ENCODE measurements at places on chromosomes 7 and 10. TPM values are rescaled to one million over a fixed set of nuclear protein-coding genes. Genes with fewer than 3 reads are reported as not detected.

GRCh38 chr7:131623154-131623553 lies 66.7 kb upstream of the PODXL start:
- no peaks in the 10 kb centered on the region for H3K36me3 ChIP-seq
- H3K27ac ChIP-seq, result no peak overlapping the region
- no peak for DNase-seq
- H3K4me1 ChIP-seq, result peaks cover 30% of the 10 kb centered on the region
- H3K4me3 ChIP-seq, result no peak overlapping the region

DNA sequence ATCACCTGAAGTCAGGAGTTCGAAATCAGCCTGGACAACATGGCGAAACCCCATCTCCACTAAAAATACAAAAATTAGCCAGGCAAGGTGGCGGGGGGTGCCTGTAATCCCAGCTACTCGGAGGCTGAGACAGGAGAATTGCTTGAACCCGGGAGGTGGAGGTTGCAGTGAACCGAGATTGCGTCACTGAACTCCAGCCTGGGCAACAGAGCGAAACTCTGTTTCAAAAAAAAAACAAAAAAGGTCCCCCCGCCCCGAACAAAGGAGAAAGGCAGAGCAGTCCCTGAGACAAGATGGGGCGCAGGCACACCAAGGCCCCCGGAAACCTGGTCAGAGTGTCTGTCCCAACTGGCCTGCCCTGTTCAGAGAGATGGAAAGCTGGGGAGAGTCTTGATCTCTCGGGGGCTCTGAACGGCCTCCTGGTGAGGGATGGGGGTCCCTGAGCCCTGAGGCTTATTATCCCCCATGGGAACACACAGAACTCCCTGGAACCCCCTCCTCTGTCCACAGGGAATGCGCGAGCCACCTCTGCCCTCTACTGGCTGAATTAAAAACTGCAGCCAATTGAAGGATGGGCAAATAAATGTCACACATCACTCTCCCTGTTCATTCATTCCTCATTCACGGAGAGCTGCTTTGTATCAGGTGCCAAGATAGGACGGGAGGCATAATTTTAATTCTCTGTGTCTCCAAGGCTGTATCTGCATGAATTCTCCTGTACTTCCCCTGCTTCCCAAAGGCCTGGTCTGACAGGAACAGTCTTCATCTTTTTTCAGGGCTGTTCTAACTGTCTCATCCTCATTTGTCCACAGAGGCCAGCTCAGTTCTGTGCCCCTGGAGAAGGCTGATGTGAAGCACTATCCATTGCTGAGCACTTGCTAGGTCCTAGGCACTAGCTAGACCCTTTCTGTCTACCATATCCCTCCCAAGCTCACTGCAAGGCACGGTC lies 28.9 kb downstream of the MAT1A start:
- no peak for DNase-seq
- no peaks in the 10 kb centered on the region for H3K4me1 ChIP-seq
- H3K27me3 ChIP-seq, result no peaks in the 10 kb centered on the region
- H3K36me3 ChIP-seq, result no peaks in the 10 kb centered on the region
- H3K4me3 ChIP-seq, result no peak overlapping the region

GRCh38 chr10:60446851-60447250 lies 57.2 kb upstream of the ANK3 start:
- no peaks in the 10 kb centered on the region for H3K36me3 ChIP-seq
- peaks cover 15% of the 10 kb centered on the region for H3K4me1 ChIP-seq
- H3K27me3 ChIP-seq, result no peaks in the 10 kb centered on the region
- H3K27ac ChIP-seq, result peak overlapping the region; percentile 42
- no peak overlapping the region for H3K4me3 ChIP-seq
- DNase-seq, result no peak

- H3K27ac ChIP-seq, result peak overlapping the region; percentile 5
- no peak for DNase-seq
These were observed 40.5 kb downstream of the COBL start for GRCh38 chr7:51276091-51276605.

GRCh38 chr7:74134117-74134620 lies 40.0 kb upstream of the EIF4H start:
- H3K36me3 ChIP-seq, result no peaks in the 10 kb centered on the region
- H3K27ac ChIP-seq, result no peak overlapping the region
- H3K4me1 ChIP-seq, result no peaks in the 10 kb centered on the region
- no peak for DNase-seq
- H3K27me3 ChIP-seq, result no peaks in the 10 kb centered on the region

The OR2A7 gene
- 6.2 TPM for total RNA-seq

- no peak overlapping the region for H3K27ac ChIP-seq
- no peaks in the 10 kb centered on the region for H3K27me3 ChIP-seq
- H3K4me3 ChIP-seq, result no peak overlapping the region
- no peaks in the 10 kb centered on the region for H3K36me3 ChIP-seq
These were observed 22.5 kb downstream of the LRRN3 start for GRCh38 chr7:111113263-111114017.

The POLL gene
- 17.7 TPM for total RNA-seq

DNA sequence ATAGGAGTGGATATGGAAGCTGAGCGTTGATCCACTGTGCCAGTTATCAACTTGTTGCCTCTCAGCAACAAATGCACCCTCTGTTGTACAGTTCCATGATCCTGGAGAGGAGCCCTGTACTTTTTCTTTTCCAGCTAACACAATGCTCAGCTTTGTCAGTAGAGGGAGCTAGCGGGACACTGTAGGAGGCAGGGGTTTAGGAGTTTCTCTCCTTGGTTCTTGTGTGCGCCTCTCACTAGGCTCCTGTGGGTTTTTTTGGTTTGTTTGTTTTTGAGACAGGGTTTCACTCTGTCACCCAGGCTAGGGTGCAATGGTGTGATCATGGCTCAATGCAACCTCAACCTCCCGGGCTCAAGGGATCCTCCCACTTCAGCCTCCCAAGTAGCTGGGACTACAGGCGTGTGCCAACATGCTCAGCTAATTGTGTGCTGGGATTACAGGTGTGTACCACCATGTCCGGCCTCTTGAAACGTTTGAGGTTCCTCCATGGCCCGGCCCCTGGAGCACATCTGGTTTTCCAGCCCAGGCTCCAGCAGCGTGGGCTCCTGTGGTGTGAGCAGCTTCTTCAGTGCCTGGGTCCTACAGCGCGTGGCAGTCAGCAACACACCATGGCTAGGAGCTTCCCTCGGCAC lies 12.0 kb upstream of the MARVELD1 start:
- DNase-seq, result peak; percentile 87
- H3K27me3 ChIP-seq, result no peaks in the 10 kb centered on the region
- H3K4me1 ChIP-seq, result no peaks in the 10 kb centered on the region
- no peak overlapping the region for H3K4me3 ChIP-seq
- H3K36me3 ChIP-seq, result no peaks in the 10 kb centered on the region
- no peak overlapping the region for H3K27ac ChIP-seq

The NAT16 gene
- not detected for total RNA-seq

DNA sequence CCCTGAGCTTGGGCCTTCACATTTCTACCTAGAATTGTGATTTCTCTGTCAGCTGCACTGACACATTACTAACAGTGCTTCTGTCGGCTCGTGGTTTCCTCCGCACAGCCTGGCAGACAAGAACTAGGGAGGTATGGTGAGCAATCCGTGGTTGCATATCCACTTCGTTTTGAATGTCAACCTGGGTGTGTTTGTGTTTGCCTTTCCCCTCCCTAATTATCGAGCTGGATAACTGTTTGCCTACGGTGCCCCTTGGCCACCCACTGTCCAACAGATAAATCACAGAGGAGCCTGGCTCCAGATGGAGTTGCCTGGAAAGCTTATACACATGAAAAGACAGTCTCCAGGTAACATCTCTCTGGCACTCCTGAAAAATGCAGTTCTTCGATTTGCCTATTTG lies 228.8 kb downstream of the TRIL start:
- DNase-seq, result no peak
- no peak overlapping the region for H3K4me3 ChIP-seq
- peak overlapping the region; percentile 31 for H3K27ac ChIP-seq
- H3K36me3 ChIP-seq, result no peaks in the 10 kb centered on the region

- no peak for DNase-seq
- H3K4me1 ChIP-seq, result no peaks in the 10 kb centered on the region
- H3K27me3 ChIP-seq, result peaks cover 64% of the 10 kb centered on the region
These were observed 2.9 kb downstream of the CELF2 start for GRCh38 chr10:11020548-11020942.

DNA sequence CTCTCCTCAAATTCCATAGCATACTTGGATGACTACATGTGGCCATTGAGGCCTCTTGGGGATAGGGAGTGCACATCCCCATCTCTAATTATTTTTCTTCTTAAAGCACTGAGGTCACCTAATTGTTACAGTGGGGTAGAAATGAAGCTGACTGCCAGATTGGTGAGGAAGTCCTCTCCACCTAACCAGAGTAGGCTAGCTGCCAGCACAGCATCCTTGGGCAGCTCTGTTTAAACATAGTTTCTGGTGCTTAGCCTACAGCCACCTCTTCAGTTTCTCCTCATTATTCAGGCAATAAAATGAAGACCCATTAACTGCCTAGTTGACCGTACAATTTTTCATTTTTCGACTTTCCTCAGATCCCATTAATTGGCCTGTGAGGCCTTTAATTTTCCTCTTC lies 104.6 kb downstream of the MLLT10 start:
- H3K27me3 ChIP-seq, result no peaks in the 10 kb centered on the region
- no peaks in the 10 kb centered on the region for H3K36me3 ChIP-seq
- H3K4me3 ChIP-seq, result no peak overlapping the region
- no peak for DNase-seq

The SPDYE8 gene
- 0.07 TPM for total RNA-seq

- no peak for DNase-seq
- H3K27me3 ChIP-seq, result no peaks in the 10 kb centered on the region
- no peaks in the 10 kb centered on the region for H3K36me3 ChIP-seq
- peaks cover 9% of the 10 kb centered on the region for H3K4me1 ChIP-seq
These were observed 115.5 kb downstream of the LSMEM1 start for GRCh38 chr7:112596260-112596659.

The GDF10 gene
- total RNA-seq, result 2.3 TPM

The MRLN gene
- total RNA-seq, result not detected

- no peak overlapping the region for H3K27ac ChIP-seq
- peak; percentile 41 for DNase-seq
- H3K4me1 ChIP-seq, result peaks cover 5% of the 10 kb centered on the region
- no peaks in the 10 kb centered on the region for H3K36me3 ChIP-seq
These were observed 29.4 kb upstream of the JAKMIP3 start for GRCh38 chr10:132036153-132036886.

- DNase-seq, result peak; percentile 72
- peak overlapping the region; percentile 39 for H3K4me3 ChIP-seq
- no peaks in the 10 kb centered on the region for H3K27me3 ChIP-seq
- H3K4me1 ChIP-seq, result no peaks in the 10 kb centered on the region
- no peaks in the 10 kb centered on the region for H3K36me3 ChIP-seq
These were observed 15.6 kb upstream of the RFC2 start for GRCh38 chr7:74269757-74270277.

- no peaks in the 10 kb centered on the region for H3K36me3 ChIP-seq
- no peak overlapping the region for H3K27ac ChIP-seq
- no peaks in the 10 kb centered on the region for H3K27me3 ChIP-seq
These were observed 11.1 kb downstream of the C7orf57 start for GRCh38 chr7:48046458-48046857.

GRCh38 chr7:15015545-15016314 lies 113.2 kb upstream of the DGKB start:
- no peaks in the 10 kb centered on the region for H3K4me1 ChIP-seq
- no peak overlapping the region for H3K4me3 ChIP-seq
- H3K27ac ChIP-seq, result peak overlapping the region; percentile 61
- peak; percentile 91 for DNase-seq
- no peaks in the 10 kb centered on the region for H3K27me3 ChIP-seq
- no peaks in the 10 kb centered on the region for H3K36me3 ChIP-seq

DNA sequence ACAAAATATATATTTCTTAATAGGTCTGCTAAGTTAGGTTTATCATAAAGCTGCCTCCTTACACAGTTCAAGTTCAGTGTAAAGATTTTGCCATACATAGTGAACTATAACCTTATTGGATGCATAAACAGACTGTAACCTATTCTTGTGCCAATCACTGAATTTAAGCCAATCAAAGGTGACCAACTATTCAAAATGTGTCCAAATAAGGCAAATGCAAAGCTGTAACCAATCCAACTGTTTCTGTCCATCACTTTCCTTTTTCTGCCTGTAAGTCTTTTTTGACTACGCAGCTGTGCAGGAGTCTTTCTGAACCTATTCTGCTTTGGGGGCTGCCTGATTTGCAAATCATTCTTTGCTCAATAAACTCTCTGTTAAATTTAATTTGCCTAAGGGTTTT lies 11.6 kb upstream of the DNMBP start:
- no peaks in the 10 kb centered on the region for H3K36me3 ChIP-seq
- H3K4me3 ChIP-seq, result no peak overlapping the region
- DNase-seq, result no peak

GRCh38 chr7:93407239-93407638 lies 167.3 kb downstream of the CALCR start:
- H3K36me3 ChIP-seq, result no peaks in the 10 kb centered on the region
- no peaks in the 10 kb centered on the region for H3K4me1 ChIP-seq
- H3K4me3 ChIP-seq, result no peak overlapping the region

DNA sequence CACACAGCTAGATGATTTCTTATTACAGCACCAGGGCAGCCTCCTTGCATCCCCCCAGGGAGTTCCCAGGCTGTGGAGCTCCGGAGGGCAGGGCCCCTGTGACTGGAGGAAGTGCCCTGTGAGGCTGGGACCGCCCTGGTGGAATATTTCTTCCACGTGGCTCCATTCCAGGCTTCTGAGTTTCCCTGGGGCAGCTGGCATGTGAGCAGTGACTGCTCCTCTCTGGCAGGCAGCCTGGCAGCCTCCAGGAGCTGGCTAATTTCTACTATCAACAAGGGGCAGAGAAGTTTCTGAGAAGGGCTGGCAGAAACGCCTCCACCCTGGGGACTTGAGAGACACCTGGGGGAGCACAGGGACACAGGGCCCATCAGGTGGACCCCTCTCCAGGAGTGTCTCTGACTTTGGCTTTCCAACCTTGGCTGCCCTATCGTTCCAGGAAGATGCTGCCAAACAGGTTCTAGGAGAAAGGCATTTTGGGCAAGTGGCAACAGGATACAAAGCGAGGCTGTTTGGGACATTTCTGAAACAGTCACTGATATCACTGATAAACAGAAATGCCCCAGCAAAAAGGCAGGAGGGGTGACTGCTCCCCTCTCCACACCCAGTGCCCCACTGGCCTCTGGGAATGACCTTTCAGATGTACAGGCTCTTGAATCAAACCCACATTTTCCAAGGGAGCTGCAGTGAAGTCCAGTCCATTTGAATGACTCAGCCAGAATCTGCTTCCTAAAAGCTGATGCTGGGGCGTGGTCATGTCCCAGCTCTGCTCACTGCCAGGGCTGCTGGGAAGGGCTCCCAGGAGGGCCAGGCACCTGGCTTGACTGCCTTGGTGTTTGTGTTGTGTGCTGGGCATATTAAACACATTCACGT lies 16.1 kb downstream of the MYOF start:
- DNase-seq, result peak; percentile 70
- H3K4me1 ChIP-seq, result peaks cover 11% of the 10 kb centered on the region
- no peaks in the 10 kb centered on the region for H3K36me3 ChIP-seq
- H3K27me3 ChIP-seq, result no peaks in the 10 kb centered on the region
- peak overlapping the region; percentile 84 for H3K27ac ChIP-seq
- H3K4me3 ChIP-seq, result no peak overlapping the region

- no peak overlapping the region for H3K4me3 ChIP-seq
- H3K36me3 ChIP-seq, result no peaks in the 10 kb centered on the region
- DNase-seq, result peak; percentile 96
These were observed 174.8 kb downstream of the KIAA1217 start for GRCh38 chr10:24383681-24384106.

The RASSF4 gene
- 23.5 TPM for total RNA-seq

Data from hepatocyte (in vitro differentiated cells).